ENCODE measurements at places on chromosomes 7 and 10. TPM values are rescaled to one million over a fixed set of nuclear protein-coding genes. Genes with fewer than 3 reads are reported as not detected.

Gene DDC
- total RNA-seq, result not detected

Gene PDK4
- under 0.01 TPM for total RNA-seq

Gene GIMAP7
- not detected for total RNA-seq

Gene SFRP4
- 0.43 TPM for total RNA-seq

Gene SDK1
- total RNA-seq, result 0.43 TPM

Gene LRRD1
- total RNA-seq, result not detected

Gene NEUROD6
- not detected for total RNA-seq

Gene NEUROG3
- not detected for total RNA-seq

Gene AGR3
- not detected for total RNA-seq
